M059J (cell line): ENCODE measurements at places on chromosomes 7 and 10.
A peak's percentile ranks its signal among the peaks of the same experiment; 100 is the strongest.

DNA sequence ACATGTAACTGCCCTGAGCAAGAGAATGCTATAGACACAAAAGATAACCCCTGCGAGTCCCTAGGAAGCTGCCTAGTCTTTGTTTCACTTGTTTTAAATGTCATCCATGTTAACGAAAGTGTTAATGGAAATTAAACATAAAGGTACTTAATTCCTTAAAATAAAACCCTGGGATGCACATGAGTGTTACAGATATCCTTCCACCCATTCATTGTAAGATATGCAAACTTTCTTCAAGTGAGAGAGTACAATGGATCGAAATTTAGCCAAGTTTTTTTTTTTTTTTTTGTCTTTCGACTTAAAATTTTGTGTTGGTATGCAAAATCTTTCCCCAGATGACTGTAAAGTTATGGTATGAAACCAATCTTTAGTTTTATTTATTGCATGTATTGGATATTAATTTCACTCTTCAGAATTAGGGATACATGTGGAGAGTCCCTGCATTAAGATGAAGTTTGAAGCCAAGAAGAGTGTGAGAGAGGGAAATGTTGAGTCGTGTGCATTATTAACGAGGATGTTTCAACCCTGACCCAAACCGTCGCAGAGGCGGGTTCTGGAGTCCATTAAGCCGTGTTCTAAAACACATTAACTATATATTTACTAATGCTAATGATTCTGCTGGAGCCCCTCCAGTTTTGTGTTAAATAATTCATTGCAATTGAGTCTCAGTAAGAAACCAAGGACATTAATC is 1.6 kb downstream of the CDK14 start:
- no peak for DNase-seq

GRCh38 chr7:135207406-135208101 is 3.8 kb downstream of the WDR91 start:
- no peak for DNase-seq

DNA sequence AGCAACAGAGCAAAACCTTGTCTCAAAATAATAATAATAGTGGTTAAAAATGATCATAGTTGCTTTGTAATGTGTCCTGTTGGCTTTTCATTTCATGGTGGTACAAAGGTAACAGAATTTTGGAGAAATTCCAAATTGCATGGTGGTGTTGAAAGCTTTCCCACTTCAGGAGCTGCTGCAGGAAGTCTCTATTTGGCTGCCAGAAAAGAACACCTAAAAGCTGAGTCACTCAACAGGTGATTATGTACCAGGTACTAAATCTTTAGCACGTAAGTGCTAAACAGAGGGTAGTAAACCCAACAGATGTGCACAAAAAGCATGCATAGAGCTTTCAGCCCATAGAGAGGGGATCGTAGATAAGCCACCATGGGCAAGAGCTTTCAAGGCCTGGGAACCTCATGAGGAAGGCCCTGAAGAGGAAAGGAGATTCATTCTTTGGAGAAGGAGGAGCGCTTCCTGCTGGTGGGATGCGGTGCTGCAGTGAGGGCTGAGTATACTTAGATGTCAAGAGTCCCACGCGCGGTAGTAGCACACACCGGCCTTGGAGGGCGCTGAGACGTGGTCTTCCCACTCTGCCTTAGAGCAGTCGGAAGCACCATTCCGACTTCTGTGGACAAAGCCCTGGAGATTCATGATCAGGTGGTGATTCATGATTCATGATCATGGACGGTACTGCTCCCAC is 118.7 kb downstream of the RALA start:
- DNase-seq, result peak; percentile 41

DNA sequence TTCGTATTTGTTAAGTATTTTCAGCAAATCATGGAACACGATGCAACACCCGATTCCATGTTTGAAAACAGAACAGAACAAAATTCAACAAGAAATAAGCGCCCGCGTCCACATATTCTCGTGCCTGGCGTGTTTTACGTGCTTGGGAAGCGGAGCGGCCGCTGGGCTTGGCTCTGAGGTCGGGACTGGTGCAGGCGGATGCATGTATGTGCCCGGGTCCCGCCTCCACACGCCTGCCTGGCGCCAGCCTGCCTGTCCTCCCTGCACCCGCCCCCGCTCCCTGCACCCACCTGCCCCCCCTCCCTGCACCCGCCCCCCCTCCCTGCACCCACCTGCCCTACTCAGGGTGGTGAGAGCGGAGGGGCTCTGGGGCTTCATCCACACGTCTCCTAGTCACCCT is 454.5 kb downstream of the DNAJB6 start:
- no peak for DNase-seq

GRCh38 chr7:122736183-122736582 is 33.5 kb upstream of the RNF148 start:
- DNase-seq, result no peak

- no peak for DNase-seq
Observed at GRCh38 chr10:88705958-88706357, at the start of gene LIPK. Gene LIPK (plus strand): TSS chr10:88706249. CDS start chr10:88724544, 18,295 bp downstream.

DNA sequence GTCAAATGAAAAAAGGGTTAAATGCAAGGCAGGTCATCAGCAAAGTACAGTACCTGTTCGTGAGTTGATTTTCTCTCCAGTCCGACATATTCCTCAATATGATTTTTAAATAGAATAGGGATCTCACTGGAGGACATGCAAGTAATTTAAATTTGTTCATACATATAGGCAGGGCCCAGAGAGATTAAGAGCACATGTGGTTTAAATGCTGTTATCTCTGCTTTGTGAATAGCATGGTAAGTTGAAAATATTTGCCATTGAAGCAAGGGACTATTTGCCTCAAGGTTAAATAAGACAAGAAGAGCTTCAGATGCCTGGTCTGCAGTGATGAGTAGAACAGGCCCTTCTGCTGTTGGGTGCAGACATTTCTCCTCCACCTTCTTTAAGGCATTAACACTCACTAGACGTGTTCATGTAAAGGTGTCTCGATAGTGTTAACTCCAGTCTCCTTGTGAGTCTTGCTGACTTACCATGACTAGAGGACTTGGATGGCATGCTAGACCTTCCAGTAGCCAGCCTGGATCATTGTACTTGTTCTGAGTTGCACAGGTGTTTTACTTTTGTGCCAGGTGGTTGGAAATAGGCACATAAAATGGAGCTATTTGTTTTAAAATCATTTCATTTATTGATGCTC is 15.6 kb upstream of the AKR1C3 start:
- peak; percentile 10 for DNase-seq

DNA sequence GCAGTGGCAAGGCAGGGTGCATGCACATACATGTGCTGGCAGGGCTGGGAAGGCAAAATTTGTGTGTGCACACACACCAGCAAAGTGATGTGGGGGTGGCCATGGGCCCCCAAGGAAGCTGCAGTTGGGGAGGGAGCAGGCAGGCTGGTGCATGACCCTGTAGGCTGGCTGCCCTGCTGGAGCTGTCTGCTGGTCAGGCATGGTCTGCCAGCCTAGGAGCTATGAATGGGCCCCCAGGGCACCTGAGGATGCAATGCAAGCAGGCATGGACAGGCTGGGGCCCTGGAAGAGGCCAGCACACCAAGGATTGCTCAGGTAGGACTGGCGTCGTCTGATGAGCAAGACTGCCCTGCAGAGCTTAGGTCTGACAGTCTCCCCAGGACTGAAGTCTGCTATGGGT is 18.2 kb upstream of the PPP1R3A start:
- DNase-seq, result no peak

DNA sequence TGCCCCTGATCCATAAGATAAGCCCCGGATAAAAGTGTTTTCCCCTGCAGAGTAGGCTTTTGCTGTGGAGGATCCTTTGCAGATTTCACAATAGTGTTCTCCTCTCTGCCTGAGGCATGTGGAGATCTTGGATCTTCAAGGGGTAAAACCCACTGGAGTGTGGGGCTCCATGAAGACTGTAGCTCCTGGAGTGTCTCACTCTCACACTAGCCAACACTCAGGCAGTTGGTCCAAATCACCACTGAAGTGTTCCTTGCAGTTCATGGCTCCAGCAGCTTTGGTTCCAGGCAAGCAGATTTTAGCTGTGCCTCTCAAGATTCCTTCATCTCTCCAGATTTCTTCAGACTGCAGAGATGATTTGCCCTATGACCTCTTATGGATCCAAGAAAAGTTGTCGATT is 665.3 kb downstream of the TNS3 start:
- DNase-seq, result no peak

GRCh38 chr10:30701451-30702173 is 72.1 kb upstream of the LYZL2 start:
- DNase-seq, result peak; percentile 55

DNA sequence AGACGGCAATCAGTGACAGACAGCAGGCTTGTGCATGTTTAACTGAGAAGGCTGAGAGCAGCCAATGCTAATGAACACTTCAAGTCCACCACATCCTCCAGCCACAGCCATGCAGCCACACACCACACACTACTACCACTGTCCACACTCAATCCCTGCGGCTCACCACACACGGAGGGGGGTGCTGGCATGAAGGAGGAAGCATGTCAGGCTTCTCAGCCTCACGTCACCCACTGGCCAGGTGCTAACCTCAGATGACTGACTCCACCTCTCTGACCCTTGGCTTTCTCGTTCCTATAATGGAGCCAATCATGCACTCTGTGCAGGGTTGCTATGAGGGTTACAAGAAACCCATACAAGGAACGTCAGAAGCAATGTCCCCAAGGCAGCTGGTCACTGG is 165.4 kb upstream of the RNF32 start:
- DNase-seq, result peak; percentile 51

DNA sequence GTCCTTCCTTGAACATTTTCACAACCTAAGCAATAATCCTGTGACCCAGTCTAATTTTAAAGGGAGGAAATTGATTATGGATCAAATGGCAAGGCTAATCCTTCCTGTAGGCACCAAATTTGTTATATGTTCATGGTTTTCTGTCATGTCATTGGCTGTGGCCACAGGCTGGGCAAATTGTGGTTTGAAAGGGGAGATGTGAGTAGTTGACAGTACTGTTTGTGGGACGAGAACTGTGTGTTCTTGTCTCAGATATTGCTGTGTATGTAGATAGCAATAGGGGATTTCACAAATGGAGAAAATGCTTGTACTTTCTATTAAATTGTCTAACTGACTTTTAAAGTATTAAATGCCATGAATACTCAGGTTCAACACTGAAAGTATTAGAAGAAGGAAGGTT is 8.1 kb upstream of the PRKG1 start:
- no peak for DNase-seq

- peak; percentile 81 for DNase-seq
Observed at GRCh38 chr10:25747084-25747483, 186.9 kb upstream of the MYO3A start.

DNA sequence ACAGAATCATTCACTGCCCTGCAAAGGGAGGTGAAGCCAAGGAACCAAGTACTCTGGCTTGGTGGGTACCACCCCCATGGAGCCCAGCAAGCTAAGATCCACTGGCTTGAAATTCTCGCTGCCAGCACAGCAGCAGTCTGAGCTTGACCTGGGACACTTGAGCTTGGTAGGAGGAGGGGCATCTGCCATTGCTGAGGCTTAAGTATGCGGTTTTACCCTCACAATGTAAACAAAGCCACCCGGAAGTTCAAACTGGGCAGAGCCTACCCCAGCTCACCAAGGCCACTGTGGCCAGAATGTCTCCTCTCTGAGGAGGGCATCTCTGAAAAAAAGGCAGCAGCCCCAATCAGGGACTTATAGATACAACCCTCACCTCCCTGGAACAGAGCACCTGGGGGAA is 1050.0 kb upstream of the GHITM start:
- DNase-seq, result peak; percentile 22

- DNase-seq, result no peak
Observed at GRCh38 chr7:31887006-31887405, 183.2 kb downstream of the PDE1C start.

- no peak for DNase-seq
Observed at GRCh38 chr10:126475074-126475691, 86.9 kb upstream of the ADAM12 start.

- DNase-seq, result peak; percentile 88
Observed at GRCh38 chr7:100444311-100445278, 8.3 kb upstream of the PPP1R35 start.

GRCh38 chr7:65804887-65805286 is 68.0 kb upstream of the VKORC1L1 start:
- DNase-seq, result peak; percentile 59

GRCh38 chr10:92575961-92576360 is 2.1 kb upstream of the IDE start:
- DNase-seq, result peak; percentile 61

DNA sequence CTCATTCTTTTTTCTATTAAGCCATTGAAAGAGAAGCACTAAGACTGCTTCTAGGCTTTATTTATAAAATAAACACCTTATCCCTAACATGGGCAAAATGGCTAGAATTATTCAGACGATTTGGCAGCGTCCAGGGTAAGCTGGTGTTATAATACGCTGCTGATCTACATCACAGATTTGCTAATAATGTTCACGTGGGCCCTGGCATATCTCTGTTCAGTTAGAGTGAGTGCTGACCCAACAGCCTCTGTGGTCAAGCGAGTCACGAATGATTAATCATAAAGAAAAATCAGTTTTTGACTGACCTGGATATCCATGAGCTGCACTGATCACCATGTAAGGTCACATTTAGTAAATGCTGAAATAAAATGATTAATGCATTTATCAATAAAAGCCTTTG is 28.4 kb upstream of the CBLL1 start:
- DNase-seq, result peak; percentile 71

- peak; percentile 40 for DNase-seq
Observed at GRCh38 chr10:88244781-88245625, 338.1 kb downstream of the RNLS start.

- DNase-seq, result no peak
Observed at GRCh38 chr10:118730756-118731456, 23.9 kb downstream of the CACUL1 start.

DNA sequence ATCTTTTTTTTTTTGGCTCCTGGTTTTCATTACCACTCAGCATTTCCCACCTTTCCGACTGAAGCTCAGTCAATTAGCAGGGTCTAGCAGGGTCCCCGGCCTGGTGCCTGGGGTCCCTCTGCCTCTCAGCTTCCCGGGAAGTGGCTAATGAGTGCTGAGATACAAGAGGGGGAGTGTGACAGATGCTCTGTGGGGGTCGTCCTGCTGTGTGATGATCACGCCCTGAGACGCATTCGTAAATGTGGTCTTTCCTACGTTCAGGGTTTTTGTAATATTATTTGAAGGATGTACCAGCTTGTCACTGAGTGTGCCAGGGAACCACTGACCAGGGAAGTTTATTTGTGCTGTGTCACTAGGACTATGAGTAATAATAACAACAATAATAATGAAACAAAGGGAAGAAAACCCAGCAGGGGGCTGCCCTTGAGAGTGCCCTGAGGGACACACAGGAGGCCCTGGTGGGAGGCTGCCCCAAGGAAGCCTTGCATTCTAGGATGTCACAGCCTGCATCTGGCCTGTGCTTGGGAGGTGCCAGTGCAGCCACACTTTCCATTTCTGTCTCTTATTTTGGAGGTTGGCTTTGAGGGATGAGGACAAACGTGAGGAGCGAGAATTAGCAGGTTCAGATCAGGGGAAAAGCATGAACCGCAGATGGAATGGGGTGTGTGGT is 337.8 kb downstream of the ADARB2 start:
- peak; percentile 2 for DNase-seq

- DNase-seq, result no peak
Observed at GRCh38 chr7:32103361-32103760, 33.2 kb upstream of the PDE1C start.
